ENCODE measurements at places on chromosomes 13 and 19.

DNA sequence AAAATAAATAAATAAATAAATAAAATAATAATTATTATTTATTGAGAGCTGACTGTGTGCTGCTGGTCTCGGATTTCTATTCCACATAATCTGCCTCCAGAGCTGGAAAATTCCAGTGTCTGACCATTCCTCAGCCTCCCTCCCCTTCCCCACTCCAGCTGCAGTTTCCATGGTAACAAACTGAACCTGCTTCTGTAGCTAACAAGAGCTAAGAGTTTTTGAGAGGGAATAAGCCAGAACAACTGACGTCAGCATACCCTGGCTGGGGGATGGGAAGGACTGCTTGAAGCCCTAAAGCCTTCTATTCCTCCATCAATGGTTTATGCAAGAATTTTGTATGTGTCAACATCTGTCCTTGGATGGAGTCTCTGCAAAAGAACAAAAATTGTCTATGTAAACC is 26.0 kb upstream of the PEG3 start:
- no peak for DNase-seq

- DNase-seq = no peak
Observed at GRCh38 chr19:310141-310651, 19.0 kb upstream of the PLPP2 start.

- no peak for DNase-seq
Observed at GRCh38 chr13:93775507-93776108, 549.0 kb downstream of the GPC6 start.

DNA sequence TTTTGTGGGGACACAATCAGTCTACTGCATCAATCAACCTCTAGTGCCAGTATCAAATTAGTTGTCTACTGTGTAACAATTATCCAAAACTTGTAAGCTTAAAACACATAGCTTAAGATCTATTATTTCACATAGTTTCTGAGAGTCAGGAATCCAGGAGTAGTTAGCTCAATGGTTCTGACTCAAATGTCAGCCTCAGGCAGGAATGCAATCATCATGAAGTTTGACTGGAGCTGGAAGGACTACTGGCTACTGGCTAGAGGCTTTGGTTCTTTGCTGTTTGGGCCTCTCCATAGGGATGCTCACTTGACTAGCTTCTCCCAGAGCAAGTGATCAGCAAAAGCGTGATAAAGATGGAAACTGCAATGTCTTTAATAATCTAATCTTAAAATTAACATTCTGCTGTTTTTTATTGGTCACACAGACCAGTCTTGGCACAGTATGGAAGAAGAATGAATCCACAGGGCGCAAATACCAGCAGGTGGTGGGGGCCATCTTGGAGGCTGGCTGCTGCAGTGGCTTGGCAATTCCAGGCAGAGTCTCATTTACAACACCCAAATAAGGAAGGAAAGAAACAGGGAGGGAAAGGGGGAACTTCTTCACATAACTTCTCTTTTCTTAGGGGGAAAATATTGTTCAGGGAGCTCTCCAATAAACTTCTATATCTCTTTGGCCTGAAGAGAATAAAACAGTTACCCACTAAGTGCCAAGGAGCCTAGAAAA is 15.7 kb downstream of the CAB39L start:
- no peak for DNase-seq

GRCh38 chr19:55080121-55080967 is 4.7 kb downstream of the EPS8L1 start:
- no peak for DNase-seq

DNA sequence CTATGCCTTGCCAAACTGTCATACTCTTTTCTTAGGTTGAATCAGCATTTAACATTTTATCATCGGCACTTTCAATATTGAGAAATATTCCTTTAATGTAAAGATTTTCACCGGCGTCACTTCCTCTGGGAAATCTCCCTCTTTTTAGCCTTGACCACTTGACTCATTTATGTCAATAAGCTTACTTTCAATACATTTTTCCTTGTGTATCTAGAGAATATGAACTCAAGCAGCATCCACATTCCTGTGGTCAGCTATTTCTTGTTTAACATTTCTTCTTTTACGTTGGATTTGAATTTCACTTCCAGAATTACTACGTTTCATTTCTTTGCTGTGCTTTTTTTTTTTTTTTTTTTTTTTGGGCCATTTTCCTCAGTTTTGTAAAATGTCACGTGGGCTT is 271.2 kb upstream of the HTR2A start:
- DNase-seq = no peak

Data from GM12878 (cell line).